Stomach (tissue), 19 donors: ENCODE measurements at places on chromosomes 4 and X. TPM values are rescaled to one million over a fixed set of nuclear protein-coding genes. Genes with fewer than 3 reads are reported as not detected.
A peak's percentile ranks its signal among the peaks of the same experiment; 100 is the strongest.

- DNase-seq, result no peak
- no peaks in the 10 kb centered on the region for H3K27me3 ChIP-seq
- no peak overlapping the region for H3K4me3 ChIP-seq
- H3K27ac ChIP-seq, result peak overlapping the region; percentile 63
Measured at GRCh38 chrX:24480400-24480865, 15.3 kb downstream of the PDK3 start.

The USP17L25 gene
- total RNA-seq, result not detected

The F8A2 gene
- total RNA-seq, result 44.6 TPM

The PAGE1 gene
- total RNA-seq, result not detected

The WDR45 gene
- total RNA-seq, result 12.2 TPM

The JADE3 gene
- total RNA-seq, result 7.2 TPM

GRCh38 chrX:113429011-113429410 lies 588.4 kb upstream of the AMOT start:
- no peaks in the 10 kb centered on the region for H3K4me1 ChIP-seq
- H3K27ac ChIP-seq, result no peak overlapping the region
- no peak overlapping the region for H3K4me3 ChIP-seq
- no peaks in the 10 kb centered on the region for H3K27me3 ChIP-seq

- no peak for DNase-seq
- no peaks in the 10 kb centered on the region for H3K27me3 ChIP-seq
- no peak overlapping the region for H3K4me3 ChIP-seq
- H3K4me1 ChIP-seq, result no peaks in the 10 kb centered on the region
Measured at GRCh38 chr4:14917298-14917633, 85.0 kb upstream of the CPEB2 start.

DNA sequence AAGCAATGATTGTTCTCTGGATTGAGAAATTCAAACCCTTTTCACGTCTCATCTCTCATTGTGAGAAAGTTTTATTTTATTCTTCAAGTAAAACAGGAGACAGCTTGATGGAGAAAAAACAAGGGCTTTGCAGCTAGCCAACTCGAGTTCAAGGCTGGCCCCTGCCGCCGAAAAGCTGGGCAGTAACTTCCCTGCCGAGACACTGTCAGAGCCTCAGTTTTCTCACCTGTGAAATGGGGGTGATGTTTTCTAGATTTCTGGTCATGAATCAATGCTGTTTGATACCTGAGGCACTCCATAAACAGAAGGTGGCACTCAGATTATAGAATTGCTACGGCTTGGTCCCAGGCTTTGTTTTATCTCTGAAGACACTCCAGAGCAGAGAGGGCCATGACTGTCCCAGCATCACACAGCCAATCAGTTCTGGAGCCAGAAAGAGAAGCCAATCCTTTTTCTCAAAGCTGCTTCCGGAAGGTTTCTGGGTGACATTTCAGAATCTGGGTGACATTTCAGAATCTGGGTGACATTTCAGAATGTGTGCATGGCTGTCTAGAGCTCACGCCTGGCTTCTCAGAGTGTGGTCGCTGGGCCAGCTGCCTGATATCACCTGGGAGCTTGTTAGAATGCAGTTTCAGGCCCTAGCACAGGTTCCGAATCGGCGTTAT lies 33.2 kb downstream of the HMX1 start:
- H3K4me1 ChIP-seq, result no peaks in the 10 kb centered on the region
- no peaks in the 10 kb centered on the region for H3K27me3 ChIP-seq
- H3K36me3 ChIP-seq, result no peaks in the 10 kb centered on the region
- no peak overlapping the region for H3K4me3 ChIP-seq
- no peak overlapping the region for H3K27ac ChIP-seq
- no peak for DNase-seq

The CYP2U1 gene
- total RNA-seq, result 0.58 TPM

DNA sequence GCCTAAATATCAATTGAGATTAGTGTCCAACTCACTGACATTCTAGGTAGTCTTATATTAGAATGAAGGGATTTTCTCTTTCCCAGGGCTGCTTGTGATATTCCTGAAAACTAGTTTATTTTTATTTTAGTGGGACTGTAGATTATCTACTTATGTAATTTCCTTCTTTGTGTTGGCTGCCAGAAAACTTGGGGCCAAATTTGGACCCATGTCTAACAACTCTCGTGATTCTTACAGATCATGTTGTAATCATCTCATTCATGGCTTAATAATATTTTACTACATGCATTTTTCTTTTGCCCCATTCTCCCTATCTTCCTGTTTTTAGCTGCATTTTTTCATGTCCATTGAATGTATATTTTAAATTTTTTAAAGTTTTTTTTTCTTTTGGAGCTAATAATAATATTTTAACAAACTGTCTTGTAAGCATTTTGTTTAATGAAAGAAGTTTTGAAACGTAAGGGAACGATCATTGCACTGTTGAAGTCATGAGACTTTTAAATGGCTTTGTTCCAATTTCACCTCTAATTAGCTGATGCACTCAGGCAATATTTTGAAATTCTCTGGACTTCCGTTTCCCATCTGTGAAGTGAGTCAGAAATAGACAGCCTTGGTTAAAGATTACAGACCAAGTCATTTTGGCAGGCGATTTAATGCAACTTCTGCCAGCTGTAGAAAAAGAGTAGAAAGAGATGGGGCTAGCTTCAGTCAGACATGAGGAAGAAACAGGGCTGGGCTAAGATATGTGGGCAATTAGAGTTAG lies 14.3 kb upstream of the TDO2 start:
- H3K4me1 ChIP-seq, result no peaks in the 10 kb centered on the region
- no peak overlapping the region for H3K4me3 ChIP-seq
- H3K27me3 ChIP-seq, result no peaks in the 10 kb centered on the region
- DNase-seq, result peak; percentile 42
- no peak overlapping the region for H3K27ac ChIP-seq

The GJB1 gene
- total RNA-seq, result not detected

DNA sequence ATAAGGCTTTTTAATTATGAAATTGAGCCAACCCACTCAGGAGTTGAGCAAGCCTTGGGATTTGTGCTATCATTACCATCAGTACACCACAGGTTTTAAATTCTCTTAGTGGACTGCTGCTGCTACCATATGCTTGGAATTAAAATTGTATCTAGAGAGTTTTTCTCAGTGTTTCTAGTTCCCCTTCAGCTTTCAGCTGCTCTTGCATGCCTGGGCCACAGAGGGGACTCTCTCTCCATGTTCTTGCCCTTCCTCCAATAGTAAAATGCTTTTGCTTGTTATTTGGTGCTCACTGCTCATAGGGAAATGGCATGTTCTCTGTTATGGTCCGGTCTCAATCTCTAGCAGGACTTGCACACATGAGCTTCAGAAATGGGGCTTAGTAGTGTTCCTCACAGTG lies 101.9 kb downstream of the IGSF1 start:
- H3K36me3 ChIP-seq, result no peaks in the 10 kb centered on the region
- no peak overlapping the region for H3K4me3 ChIP-seq
- H3K4me1 ChIP-seq, result no peaks in the 10 kb centered on the region
- no peak overlapping the region for H3K27ac ChIP-seq

DNA sequence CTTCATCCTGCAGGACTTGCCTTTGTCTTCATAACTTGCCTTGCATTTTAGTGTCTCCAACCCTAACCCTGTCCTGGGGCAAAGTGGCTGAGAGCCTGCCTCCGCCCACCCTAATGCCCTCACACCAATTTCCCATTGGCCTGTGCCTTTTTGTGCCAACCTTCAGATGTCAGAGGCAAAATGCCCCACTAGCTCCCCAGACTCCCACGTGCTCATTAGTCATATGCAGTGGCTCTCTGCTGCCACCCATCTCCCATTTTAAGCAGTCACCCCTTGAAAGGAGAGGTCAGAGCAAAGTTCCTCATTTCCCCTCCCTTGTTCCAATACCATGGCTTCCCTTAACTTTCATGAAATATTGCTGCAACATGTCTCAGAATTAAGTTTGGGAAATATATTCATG lies 74.8 kb upstream of the PASD1 start:
- H3K27me3 ChIP-seq, result no peaks in the 10 kb centered on the region
- H3K4me3 ChIP-seq, result no peak overlapping the region
- no peak overlapping the region for H3K27ac ChIP-seq
- no peak for DNase-seq
- no peaks in the 10 kb centered on the region for H3K36me3 ChIP-seq

DNA sequence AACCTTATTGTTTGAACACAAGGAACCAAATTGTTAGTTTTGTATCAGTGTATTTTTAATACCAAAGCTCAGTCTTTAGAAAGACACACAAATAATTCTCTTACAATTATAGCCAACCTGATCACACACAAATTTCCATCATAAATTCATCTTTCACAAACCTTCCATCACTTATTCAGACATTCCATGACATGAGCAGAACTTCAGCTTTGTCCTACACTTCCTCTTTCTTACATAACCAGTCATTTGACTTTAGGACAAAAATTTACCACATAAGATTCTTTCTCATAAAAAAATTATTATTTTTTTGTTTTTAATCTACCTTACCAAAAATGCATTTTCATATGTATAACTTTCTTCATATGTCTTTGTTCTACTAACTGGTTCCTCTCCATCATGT lies 312.2 kb downstream of the GALNTL6 start:
- H3K4me3 ChIP-seq, result no peak overlapping the region
- no peak overlapping the region for H3K27ac ChIP-seq
- H3K36me3 ChIP-seq, result no peaks in the 10 kb centered on the region
- no peaks in the 10 kb centered on the region for H3K27me3 ChIP-seq
- H3K4me1 ChIP-seq, result no peaks in the 10 kb centered on the region

DNA sequence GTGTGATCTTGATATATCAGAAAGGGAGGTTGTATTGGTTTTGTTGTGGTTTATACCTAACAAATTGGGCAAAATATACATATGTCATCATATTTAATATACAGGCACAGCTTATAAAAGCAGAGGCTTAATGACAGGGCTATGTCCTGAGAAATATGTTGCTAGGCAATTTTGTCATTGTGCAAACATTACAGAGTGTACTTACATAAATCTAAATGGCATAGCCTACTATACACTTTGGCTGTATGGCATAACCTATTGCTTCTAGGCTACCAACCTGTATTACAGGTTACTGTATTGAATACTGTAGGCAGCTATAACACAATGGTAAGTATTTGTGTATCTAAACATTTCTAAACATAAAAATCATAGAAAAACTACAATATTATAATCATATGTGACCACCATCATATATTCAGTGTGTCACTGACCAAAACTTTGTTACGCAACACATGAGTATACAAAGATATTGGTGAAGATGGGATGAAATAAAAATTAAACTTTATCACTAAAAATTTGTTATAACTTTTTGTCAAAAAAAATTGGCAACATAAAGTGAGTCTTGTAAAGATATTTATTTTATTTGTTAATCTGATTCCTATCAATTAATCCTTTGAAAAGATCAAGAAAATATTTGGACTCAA lies 414.0 kb upstream of the HS3ST1 start:
- H3K36me3 ChIP-seq, result no peaks in the 10 kb centered on the region
- H3K27ac ChIP-seq, result no peak overlapping the region
- no peak overlapping the region for H3K4me3 ChIP-seq
- no peaks in the 10 kb centered on the region for H3K27me3 ChIP-seq
- DNase-seq, result no peak

GRCh38 chr4:71267244-71267643 lies 71.6 kb upstream of the SLC4A4 start:
- no peak overlapping the region for H3K27ac ChIP-seq
- no peaks in the 10 kb centered on the region for H3K27me3 ChIP-seq
- H3K36me3 ChIP-seq, result no peaks in the 10 kb centered on the region
- H3K4me3 ChIP-seq, result no peak overlapping the region

DNA sequence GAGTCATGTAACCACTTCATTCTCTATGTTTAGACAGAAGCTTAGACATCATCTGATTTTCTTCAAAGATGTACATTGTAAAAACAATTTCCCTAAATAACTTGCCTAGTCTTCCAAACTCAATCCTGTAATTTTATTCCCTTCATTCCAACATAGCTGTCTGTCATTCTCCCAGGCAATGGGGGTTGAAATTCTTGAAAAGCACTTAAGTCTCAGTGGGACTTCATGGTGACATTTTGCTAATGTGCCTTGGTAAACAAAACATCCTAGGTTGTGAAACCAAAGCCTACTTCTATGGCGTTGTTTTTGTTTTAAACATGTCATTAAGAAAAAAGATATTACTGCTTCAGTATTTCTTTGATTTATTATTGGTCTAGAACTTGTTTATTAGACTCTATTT lies 122.0 kb upstream of the NRK start:
- no peak overlapping the region for H3K27ac ChIP-seq
- no peak for DNase-seq
- no peak overlapping the region for H3K4me3 ChIP-seq
- H3K4me1 ChIP-seq, result no peaks in the 10 kb centered on the region

The TADA2B gene
- 1.2 TPM for total RNA-seq

GRCh38 chr4:40630335-40631021 lies 814 bp upstream of the RBM47 start:
- H3K27ac ChIP-seq, result peak overlapping the region; percentile 96
- peak overlapping the region; percentile 57 for H3K4me3 ChIP-seq
- peaks cover 4% of the 10 kb centered on the region for H3K27me3 ChIP-seq
- peaks cover 9% of the 10 kb centered on the region for H3K4me1 ChIP-seq

- H3K27ac ChIP-seq, result no peak overlapping the region
- no peak for DNase-seq
- no peaks in the 10 kb centered on the region for H3K4me1 ChIP-seq
- H3K36me3 ChIP-seq, result peaks cover 31% of the 10 kb centered on the region
Measured at GRCh38 chrX:139766545-139766983, 58.6 kb upstream of the MCF2 start.

The BTK gene
- total RNA-seq, result not detected

GRCh38 chrX:6129195-6129594 lies 99.5 kb downstream of the NLGN4X start:
- no peaks in the 10 kb centered on the region for H3K36me3 ChIP-seq
- no peaks in the 10 kb centered on the region for H3K27me3 ChIP-seq
- H3K4me1 ChIP-seq, result no peaks in the 10 kb centered on the region

The IL21 gene
- total RNA-seq, result not detected

- no peaks in the 10 kb centered on the region for H3K27me3 ChIP-seq
- no peaks in the 10 kb centered on the region for H3K4me1 ChIP-seq
- H3K36me3 ChIP-seq, result no peaks in the 10 kb centered on the region
Measured at GRCh38 chr4:22850055-22850454, 157.3 kb downstream of the GBA3 start.

- H3K27ac ChIP-seq, result no peak overlapping the region
- H3K27me3 ChIP-seq, result no peaks in the 10 kb centered on the region
- no peak for DNase-seq
- no peak overlapping the region for H3K4me3 ChIP-seq
Measured at GRCh38 chr4:26892480-26893150, 32.0 kb downstream of the STIM2 start.

DNA sequence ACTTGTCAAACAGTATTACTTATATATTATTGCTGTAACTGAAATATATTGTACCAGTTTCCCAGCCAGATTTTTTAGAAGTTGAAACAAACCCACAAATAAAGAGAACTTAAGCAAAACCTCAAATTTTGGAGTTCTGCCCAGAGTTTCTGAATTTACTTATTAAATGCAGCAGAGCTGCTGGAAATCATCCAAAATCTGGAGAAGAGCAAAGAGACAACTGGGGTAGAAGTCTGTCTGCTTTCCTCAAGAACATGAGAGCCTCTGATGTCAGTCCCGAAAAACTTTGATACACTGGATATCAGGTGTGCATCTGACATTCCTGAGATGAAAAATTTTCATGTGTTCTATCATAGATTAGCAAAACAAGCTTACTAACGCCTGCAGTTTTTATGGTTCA lies 325.9 kb downstream of the NR3C2 start:
- H3K27ac ChIP-seq, result no peak overlapping the region
- H3K27me3 ChIP-seq, result no peaks in the 10 kb centered on the region
- peaks cover 10% of the 10 kb centered on the region for H3K36me3 ChIP-seq
- no peak for DNase-seq
- H3K4me3 ChIP-seq, result no peak overlapping the region
